ENCODE measurements at places on chromosomes 4 and X.

DNA sequence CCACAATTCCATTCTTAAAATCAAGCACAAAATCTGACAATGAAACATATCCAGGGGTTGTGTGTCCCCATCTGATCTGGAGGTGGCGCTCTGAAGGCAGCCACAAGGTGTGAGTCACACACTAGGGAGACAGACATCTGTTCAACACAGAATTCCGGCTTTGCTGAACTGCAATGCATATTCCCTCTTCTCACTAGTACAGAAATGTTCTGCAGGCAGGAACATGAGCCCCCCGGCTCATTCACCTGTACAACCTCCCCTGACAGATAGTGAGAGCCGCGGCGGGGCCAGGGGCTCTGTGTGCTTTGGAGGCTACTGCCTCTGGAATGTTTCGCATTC lies 41.9 kb downstream of the WDR1 start:
- DNase-seq = no peak

DNA sequence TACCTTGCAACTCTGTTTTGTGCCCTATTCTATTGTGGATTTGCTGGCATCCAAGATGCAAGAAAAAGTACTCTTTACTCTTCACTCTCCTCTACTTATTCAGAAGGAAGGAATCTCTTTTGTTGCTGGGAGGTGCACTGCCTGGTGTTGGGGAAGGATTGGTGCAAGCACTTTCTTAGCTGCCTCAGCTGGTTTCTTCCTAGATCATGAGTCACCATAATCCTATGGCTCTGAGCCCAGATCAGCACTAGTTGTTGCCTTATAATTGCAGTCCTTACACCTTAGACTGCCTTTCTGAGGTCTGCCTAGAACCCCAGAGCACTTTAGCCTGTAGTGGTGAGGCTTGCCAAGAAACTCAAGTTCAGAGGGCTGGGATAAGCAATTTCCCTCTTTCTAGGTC lies 37.0 kb upstream of the CT83 start:
- no peak for DNase-seq

- no peak for DNase-seq
Measured at GRCh38 chr4:138894709-138895108, 120.9 kb upstream of the NOCT start.

DNA sequence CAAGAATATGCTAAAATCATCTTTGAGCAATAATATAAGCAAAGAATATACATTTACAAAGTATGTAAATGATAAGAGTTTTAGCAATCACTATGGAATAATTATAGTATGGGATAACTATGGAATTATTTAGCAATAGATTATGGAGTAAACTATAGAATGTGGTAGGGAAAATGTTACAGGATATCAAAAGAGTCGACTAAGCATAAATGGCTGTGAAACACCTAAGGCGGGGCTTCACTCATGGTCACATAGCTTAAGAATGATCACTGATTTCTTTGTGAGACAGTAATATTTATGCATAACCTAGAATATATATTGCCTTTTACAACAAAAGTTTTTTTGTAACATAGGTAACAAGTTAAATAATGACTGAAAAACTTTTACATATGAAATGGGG lies 2049.7 kb downstream of the ARAP2 start:
- DNase-seq = no peak

DNA sequence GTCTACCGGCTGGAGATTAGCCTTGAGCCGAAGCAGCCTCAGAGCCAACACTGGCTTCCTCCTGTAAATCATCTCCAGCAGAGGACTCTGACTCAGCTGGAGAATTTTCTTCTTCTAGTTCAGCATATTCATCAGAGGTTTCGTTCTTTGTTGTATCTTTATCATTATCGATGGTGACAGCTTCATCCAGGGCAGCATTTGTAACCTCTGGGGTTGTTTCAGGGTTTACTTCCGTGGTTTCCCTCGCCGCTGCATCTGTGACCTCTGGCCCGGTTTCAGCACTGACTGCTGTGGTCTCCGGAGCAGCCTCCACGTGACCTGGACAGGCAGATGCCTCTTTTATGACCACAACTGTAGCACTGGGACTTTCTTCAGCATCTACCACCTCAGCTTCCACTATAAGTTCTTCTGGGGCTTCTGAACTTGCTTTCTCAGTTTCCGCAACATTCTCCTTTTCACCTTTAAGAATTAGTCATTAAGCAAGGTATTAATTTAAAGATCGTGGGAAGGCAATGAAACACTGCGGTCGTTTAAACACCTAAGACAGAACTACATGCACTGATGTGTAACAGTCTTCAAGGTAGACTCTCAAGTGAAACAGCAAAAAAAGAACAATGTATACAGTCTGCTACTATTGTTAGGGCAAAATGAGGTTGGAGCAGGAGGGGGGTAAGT lies 13.3 kb downstream of the MGARP start:
- DNase-seq = no peak

- no peak for DNase-seq
Measured at GRCh38 chrX:115553171-115553570, 7.8 kb upstream of the PLS3 start.

DNA sequence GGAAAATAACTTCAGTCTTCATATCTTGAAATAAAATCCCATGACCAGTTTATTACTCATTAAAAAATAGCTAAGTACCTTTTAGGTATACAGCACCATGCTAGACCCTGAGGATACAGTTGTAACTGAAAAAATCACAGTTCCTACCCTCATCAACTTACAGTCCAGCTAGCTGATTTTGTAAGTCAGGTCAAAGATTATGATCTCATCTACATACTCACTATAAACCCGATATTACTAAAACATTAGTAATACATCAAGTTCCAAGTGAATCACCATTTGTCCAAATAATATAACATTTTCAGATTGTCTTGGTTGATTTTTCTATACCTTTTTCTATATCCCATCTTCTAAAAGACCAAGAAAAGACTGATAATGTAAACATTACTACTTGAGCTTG lies 333.9 kb downstream of the INPP4B start:
- DNase-seq = no peak

DNA sequence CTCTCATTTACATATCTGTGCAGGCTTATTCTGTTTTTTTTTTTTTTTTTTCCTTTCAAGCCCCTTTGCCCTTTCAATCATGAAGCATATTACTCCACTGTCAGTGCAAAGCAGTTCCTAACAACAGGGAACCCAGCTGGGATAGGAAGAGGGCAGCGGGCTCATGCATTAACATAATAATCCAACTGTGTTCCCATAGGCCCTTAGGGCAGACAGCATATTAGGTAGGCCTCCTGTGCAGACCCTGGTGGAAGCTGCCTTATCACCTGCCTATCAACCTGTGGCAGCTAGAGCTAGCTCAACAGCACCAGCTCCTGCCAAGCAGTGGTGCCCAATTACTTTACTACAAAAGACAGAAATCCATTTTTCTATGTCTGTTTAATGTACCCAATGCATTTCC lies 49.3 kb downstream of the SLC10A7 start:
- DNase-seq = no peak
